ENCODE measurements at places on chromosomes 4 and X.

DNA sequence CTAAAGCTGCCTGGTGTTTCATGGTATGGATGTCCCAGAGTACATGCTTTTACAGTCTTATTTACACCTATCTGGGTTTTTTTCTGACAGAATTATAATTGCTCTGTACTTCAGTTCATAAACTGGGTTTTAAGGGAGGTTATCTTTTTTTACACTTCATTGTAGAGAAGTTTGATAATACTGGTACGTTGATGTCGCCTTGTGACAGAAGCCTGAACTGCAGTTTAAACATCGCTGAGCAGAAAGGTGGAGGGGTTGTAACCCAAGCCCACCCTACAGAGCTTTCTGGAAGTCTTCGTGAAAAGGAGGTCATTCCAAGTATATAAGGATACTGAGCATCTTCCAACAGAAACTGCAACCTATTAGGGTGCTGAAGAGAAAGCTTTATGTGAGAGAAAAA is 46.4 kb downstream of the BEX1 start:
- DNase-seq = no peak

GRCh38 chr4:137703195-137703594 is 170.9 kb upstream of the PCDH18 start:
- no peak for DNase-seq

GRCh38 chr4:6710282-6710681 is 617 bp upstream of the MRFAP1L1 start:
- no peak for DNase-seq

- no peak for DNase-seq
Measured at GRCh38 chrX:54288968-54289367, 68.9 kb downstream of the WNK3 start.

DNA sequence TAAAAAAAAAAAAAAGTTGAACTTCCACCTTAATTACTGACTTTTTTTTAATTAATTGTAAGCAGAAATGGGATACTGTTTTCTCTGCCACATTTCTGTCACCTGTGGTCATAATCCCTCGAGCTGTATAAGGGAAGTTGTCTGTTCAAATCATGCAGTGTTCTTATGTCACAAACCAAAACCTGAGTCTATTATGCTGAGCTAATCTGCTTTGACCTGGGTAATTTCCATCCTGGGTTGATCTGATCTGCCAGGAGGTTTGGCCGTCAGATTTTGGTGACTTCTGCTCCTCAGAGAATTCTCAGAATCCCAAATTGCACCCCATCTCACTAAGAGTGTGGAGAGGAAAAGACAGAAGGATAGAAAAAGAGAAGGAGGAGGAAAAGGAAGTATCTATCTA is 683.1 kb downstream of the KCTD8 start:
- no peak for DNase-seq
